ENCODE measurements at places on chromosomes 1 and 21.

DNA sequence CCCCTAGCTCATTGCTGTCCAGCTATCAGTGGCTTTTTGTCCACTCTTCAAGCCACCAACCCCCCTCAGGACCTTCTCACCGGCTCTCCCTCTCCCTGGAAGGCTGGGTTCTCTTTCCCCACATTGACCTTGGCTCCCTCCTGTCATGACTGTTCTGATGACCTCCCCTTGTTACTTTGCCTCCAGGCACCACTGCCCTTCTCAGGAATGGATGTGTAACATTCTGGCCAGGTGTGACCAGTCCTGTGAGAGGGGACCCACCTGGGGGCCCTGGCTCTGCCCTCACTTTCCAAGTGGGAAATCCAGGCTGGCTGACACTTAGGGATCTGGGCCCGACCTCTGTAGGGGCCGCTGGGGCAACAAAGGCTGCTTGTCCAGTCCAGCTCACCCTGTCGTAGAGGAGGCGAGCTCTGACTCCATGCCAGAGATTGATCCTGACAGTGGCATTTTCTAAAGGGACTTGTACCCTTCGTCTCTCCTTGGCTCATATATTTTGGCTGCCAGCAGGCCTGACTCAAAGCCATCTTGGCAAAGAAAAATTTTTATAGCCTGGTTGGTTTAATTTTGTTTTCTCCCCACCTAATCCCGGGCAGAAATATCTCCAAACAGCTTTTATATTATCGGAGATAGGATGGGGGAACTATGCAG lies 37.9 kb upstream of the USP24 start:
- no peak for DNase-seq

- DNase-seq: peak; percentile 91
Measured at GRCh38 chr1:201895913-201896807, 7.5 kb downstream of the SHISA4 start.

DNA sequence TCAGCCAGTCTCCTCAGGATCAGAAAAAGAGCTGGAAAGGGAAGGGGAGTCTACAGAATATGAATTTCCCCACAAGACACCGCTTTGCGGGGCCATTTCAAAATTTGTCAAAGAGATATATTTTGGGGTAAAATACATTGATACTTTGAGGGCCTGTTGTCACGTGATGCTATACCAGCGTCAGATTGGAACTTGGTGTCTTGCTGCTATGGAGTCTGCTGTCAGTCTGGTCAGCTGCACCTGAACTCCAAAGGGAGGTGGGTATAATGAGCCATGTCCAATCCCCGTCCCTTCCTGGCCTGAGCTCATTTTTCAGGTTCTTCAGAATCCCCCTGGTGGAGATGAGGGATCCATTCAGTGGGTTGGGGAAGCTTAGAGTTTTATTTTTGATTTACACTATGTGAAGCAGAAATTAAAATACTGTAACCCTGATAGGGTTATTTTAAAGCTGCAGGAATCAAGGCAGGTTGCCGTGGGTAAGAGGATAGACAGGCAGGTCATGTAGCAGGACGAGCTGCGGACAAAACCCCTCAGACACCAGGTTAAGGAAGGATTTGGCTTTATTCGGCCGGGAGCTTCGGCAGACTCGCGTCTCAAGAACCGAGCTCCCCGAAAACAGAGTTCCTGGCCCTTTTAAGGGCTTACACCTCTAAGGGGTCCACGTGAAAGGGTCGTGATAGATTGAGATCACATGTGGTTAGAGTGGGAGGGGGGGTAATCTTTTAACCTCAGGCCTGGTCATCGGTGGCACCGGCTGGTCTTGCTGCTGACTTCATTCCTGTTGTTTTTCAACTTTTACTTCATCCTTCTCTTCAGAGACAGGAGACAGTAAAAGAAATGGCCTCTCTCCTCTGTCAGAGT lies 2.2 kb upstream of the POFUT2 start:
- DNase-seq: no peak

- no peak for DNase-seq
Measured at GRCh38 chr21:44298301-44298700, 1.6 kb upstream of the PFKL start.

DNA sequence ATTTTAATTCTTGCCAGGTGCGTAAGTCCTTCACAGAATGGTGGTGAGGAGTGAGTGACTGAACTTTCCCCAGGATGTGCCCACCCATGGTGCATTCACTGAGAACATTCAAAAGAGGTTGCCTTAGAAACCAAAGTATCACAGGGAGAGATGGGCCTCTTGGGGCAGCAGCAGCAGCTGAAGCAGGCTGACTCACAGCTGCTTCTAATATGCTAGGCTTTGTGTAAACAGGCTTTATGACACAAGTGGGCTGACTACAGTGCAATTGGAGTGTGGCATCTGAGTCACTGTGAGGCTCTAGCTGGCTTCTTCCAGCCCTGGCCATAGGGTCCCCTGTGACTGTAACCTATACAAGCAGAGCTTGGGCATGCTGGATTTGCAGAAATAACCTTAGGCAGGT lies 12.6 kb downstream of the PIGP start:
- no peak for DNase-seq

DNA sequence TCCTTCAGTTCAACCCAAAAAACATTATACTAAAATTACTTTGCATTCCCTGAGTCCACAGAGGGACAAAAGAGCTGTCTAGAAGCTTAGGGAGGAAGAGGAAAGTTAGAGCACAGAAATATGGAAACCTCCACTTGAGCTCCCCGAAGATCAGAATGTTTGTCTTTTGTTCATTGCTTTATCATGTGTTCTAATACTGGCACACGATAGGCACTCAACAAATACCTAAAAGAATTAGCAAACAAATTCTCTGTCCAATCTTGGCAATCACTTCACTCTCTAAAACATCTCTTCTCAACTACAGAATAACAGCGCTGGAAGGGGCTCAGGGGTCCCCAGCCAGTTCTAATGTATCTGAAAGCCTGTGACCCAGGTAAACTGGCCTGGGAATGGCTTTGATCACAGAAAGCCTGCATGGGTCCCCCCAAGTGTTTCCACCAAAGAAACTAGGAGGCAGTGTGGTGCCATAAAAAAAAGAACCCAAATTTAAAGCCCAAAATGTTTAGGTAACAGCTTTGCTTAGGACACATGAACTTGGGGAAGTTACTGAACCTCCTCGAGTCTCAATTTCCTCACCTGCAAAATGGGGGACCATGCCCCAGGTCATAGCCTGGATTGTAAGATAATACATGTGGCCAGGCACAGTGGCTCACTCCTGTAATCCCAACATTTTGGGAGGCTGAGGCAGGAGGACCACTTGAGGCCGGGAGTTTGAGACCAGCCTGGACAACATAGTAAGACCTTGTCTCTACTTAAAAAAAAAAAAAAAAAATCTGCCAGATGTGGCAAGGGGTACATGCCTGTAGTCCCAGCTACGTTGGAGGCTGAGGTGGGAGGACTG lies 45.8 kb downstream of the SSBP3 start:
- no peak for DNase-seq

GRCh38 chr21:16667395-16667794 lies 845.4 kb upstream of the CXADR start:
- no peak for DNase-seq

- no peak for DNase-seq
Measured at GRCh38 chr21:25910809-25911208, 176.0 kb downstream of the GABPA start.

DNA sequence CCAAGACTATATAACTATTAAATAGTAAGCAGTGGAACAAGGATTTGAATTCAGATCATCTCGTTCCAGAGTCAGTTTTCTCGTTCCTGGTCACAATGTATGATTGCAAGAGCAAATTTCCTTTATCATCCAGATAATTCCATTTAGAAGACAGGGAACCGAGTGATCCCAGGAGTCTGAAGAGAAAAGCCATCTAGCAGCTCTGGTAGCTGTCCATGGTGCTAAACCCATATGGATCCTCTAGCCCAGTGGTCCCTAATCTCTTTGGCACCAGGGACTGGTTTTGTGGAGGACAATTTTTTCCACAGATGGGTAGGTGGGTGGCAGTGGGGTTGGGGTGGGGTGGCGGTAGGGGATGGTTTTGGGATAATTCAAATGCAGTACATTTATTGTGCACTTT lies 229.4 kb downstream of the PTPRU start:
- DNase-seq: no peak

DNA sequence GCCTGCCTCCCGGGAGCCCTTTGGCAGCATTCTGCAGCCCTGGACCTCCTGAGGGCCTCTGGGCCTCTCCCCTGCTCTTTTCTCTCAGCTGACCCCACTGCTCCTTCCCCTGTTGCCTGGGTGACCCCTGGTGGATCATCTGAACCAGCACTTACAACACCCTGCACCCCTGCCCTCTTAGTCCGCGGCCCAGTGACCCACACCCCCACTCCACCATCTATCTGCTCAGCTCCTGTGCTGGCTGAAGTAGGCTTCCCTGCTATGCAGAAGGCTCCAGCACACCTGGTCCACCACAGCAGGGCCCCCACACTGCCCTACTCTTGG lies 74.0 kb downstream of the DMRTA2 start:
- no peak for DNase-seq

DNA sequence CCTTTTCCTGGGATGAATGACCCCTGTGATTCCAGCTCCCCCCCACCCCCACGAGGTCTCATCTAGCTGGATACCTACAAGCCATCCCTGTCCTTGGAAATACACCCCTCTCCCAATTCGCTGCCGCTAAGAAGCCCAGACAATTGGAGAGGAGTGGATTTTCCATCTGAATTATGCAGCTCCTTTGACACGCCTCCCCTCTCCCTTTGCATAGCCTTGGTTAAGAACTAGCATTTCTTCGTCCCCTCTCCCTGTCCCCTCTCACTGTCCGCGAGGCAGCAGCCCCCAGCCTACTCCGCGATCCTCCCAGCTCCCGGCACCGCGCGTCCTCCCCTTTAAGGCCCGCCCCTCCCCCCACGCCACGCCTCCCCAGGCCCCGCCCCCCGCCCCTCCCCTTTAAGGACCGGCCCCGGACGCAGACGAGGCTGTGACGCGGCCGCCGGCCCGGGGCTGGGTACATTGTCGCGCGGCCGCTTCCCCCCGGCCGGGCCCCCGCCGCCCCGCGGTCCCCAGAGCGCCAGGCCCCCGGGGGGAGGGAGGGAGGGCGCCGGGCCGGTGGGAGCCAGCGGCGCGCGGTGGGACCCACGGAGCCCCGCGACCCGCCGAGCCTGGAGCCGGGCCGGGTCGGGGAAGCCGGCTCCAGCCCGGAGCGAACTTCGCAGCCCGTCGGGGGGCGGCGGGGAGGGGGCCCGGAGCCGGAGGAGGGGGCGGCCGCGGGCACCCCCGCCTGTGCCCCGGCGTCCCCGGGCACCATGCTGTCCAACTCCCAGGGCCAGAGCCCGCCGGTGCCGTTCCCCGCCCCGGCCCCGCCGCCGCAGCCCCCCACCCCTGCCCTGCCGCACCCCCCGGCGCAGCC lies at the start of gene MAPKAPK2:
MAPKAPK2 (plus strand) TSS at position 428 of the 856 bp plus-strand sequence; CDS start at position 753, 325 bp downstream.
- peak; percentile 74 for DNase-seq

DNA sequence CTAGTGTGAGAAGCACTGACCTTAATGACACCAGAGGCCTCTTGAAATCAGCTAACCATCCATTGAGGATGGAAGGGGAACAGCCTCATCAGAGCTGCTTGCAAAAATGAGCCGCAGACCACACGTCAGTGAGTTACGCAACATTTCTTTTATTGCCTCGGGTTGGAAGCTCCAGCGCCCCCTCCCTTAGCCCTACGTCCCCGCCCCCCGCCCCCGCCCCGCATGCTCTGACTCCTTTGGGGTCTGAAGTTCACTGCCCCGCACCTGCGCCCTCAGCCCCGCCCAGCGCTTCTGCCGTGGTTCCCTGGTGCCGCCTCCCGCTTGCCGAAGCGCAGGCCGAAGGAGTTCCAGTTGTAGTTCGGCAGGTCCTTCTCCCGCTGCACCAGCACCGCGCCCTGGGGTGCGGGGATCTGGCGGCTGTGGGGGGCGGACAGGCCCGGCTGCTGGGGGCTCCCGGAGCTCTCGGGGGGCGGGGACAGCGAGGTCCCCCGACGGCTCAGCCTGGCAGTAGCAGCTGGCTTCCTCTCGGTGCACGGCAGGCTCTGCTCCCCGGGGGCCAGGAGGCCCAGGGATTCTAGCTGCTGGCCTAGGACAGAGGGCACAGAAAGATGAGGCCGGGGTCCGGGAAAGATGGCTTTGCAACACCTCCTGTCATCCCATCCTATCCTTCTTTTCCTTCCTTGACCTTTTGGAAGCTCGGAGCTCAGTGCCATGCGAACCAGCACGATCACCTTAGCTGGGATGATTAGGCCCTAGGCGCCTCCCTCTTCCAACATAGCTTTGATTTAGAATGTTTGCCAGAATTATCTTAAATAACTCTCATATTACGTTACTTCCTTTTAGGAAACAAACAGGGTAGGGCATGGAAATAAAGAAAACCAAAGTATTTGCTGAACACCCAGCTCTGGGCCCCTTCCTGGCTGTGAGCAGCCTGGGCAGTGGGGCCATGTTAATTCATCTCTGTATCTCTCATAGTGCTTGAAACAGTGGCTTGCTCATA lies 5.8 kb downstream of the KISS1 start:
- no peak for DNase-seq

DNA sequence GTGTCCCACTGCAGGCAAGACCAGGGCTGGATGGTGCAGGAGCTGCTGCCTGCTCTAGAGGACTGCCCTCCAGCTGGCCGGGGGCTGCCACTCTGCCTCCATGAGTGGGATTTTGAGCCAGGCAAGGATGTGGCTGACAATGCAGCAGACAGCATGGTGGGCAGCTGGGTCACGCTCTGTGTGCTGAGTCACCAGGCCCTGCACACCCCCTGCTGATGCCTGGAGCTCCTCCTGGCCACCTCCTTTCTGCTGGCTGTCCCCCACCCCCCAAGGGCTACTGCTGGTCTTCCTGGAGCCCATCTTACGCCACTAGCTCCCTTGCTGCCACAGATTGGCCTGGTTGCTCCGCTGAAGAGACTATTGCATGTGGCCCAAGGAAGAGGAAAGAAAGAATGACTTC lies 3.9 kb upstream of the ZSCAN20 start:
- DNase-seq: no peak
